Fibroblast of skin of right quadriceps (primary cell): ENCODE measurements at places on chromosomes 6 and 20.

GRCh38 chr6:121594053-121594452 lies 158.6 kb downstream of the GJA1 start:
- DNase-seq = no peak

DNA sequence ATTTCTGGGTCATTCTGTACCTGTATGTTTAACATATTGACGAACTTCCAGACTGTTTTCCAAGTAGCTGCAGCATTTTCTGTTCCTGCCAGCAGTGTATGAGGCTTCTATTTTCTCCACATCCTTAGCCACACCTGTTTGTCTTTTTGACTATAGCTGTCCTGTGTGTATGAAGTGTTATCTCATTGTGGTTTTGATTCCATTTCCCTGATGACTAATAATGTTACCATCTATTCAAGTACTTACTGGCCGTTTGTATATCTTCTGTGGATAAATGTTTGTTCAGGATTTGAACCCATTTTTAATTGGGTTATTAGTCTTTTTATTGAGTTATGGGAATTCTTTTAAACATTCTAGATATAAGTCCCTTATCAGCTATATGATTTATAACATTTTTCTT lies 95.2 kb downstream of the JAG1 start:
- peak; percentile 68 for DNase-seq

- DNase-seq = no peak
Measured at GRCh38 chr6:4967301-4968030, 36.4 kb downstream of the RPP40 start.

DNA sequence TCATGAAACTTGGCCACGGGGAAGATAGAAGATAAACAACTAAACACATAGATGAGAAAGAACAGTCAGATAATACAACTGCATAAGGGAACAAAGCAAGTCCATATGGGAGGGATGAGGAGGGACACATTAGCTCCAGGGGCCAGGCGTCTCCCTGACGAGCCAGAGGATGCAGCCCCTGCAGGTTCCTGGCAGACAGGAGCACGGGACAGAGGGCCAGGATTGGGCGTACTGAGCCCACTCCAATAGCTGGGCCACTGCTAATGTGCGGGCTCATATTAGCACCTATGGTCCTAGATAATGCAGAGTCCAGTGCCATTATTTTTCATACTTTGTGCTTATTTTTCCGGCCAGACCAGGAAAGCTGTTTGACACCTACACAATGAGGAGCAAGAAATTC lies 182.9 kb downstream of the ANKRD60 start:
- DNase-seq = no peak

- DNase-seq = no peak
Measured at GRCh38 chr6:137949686-137950390, 82.8 kb downstream of the TNFAIP3 start.

- DNase-seq = no peak
Measured at GRCh38 chr20:59737073-59737666, 132.8 kb downstream of the PHACTR3 start.

DNA sequence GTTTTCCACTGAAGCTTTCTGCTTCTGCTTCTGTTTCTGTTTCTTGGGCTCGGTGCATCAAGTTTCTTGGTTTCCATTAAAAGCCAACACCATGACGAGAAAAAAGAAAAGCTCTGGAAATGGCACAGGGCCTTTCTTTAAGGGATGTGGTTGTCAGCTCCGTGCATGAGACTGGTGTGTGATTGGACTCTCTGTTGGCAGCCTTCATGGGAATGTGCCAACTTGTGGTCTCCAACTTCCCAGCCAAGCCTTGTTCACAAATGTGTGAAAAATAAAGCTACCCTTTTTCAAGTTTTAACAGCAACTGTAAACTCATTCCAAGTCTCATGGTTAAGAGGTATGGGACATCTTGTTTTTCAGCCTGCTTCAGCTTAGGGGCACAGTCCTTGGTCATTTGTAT lies 68.7 kb upstream of the CST7 start:
- no peak for DNase-seq

DNA sequence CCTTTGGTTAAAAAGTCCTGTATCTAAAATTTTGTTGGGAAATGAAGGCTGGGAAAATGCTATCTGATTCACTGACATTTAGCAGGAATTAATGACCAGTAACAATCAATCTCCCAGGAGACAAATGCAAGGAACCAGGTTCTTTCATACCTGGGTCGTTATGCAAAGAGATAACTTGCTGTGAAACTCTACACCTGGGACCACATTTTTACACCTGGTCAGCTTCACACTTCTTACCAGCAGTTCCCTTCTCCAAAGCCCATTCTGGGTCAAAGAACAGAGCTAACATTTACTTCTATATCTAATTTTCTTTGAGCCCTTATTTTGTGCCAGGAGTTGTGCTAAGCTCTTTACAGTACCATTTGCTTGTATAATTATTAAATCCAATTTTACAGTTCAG lies 27.4 kb upstream of the STXBP5 start:
- no peak for DNase-seq

DNA sequence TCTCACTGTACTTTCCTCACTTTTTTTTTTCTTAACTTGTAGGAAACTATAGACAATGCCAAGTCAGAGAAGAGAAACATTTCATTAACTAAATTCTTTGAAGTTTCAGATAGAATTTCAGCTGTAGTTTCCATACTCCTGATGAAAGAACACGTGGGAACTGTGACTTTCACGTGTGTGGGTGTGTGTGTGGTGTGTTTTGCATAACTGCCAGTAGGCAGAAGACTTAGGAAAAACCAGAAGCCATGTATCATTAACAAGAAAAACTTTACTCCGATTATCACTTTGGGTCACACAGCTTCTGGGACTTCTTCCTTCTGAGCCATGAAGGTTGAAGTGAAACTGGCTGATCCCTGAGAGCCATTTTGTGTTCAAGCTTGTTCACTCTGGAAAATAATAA lies 483.3 kb downstream of the TFAP2B start:
- DNase-seq = no peak

GRCh38 chr6:106324726-106325335 lies 729 bp downstream of the ATG5 start:
- no peak for DNase-seq

GRCh38 chr6:151196555-151196954 lies 43.2 kb upstream of the AKAP12 start:
- peak; percentile 61 for DNase-seq

DNA sequence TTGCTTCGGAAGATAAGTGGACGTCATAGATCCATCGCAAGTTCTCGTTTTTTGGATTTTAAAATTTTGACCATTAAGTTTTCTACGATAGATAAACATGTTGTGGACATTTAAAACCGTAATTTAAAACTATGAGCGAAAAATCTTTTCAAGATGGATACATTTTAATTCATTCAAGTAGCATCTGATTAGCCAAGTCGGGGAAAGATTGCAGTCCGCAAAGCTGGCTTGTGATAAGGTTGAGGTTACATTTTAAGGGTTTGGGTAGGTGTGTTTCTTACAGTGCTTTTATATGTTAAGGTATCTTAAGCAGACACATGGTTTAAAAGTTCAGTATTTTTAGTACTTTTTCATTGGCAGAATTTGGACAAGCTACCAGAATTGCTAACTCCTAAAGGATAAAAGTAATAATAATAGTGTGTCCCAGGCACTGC lies 1.2 kb downstream of the WTAP start:
- DNase-seq = no peak

DNA sequence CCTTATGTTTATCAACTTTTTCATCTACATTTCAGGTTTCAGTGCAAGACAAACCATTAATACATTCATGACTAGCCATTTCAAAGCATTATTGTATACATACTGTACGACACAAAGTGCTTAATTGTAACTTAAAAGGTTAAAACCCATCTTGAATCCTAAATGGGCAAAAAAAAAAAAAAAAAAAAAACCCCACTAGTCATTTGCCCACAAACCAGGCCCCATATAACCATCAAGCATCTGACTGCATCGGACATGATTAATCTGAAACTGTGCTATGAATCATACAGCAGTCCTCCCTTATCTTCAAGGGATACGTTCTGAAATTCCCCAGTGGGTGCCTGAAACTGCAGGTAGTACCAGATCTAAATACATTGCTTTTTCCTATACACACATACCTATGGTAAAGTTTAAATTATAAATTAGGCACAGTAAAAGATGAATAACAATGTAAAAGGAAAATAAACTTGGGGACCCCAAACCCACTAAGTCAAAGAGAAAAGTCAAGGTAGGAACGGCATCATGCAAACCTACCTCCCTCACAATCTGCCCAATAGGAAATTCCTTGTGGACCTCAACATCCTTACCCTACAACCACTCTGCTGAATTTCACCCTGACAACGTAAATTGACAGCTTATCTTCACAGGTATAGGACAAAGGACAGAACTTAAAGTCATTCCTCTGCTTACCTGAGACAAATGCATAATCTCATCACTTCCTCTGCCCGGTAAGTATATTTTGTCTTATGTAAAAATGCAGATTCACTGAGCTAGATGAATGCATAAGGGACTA lies 14.3 kb downstream of the B4GALT5 start:
- peak; percentile 66 for DNase-seq

DNA sequence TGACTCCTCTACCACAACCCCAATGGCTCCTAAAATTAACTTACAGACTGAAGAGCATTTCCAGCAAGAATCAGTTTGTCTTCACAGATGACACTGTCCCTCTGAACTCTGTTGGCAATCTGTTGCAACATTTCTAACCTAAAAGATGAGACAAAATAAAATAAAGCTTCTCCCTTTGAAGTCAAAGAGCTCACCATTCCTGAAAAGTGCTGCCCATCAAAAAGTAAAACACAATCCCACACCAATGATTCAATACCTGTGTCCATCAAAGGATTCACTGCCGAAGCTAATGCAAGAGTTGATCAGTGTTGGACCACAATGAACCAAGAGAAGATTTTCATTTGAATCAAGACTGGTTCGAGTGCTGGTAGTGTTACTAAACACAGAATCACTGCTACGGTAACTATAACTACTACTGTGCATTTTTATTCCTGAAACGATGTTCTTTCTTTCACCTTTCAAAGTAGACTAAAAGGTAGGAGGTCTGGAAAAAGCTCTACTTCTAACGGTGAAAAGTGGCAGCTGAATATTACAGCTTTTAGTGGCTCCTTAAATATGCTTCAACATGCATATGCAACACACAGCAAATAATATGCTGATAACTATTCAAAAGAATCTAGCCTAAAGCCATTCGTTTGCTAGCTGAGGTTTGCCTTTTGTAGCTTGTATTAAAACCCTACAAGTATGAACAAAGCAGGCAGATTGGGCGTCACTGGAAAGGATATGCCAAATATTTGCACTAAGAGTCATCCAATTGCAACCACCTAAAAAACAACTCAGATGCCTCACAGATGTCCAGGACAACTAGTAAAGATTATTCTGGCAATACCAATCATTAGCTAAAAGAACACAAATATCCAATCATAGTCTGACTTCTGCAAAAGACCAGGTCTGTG lies at the start of gene DST:
TSS of gene DST (minus strand) at position 524 of the 896 bp plus-strand sequence.
- peak; percentile 94 for DNase-seq

- DNase-seq = no peak
Measured at GRCh38 chr20:33926425-33926824, 67.3 kb upstream of the RALY start.

GRCh38 chr20:17859002-17859615 lies 109.5 kb downstream of the SNX5 start:
- no peak for DNase-seq
